NCI-H774 (cell line): ENCODE measurements at places on chromosomes 6 and 20.

GRCh38 chr6:44260451-44261297 is 3.3 kb upstream of the SLC35B2 start:
- no peak for DNase-seq

DNA sequence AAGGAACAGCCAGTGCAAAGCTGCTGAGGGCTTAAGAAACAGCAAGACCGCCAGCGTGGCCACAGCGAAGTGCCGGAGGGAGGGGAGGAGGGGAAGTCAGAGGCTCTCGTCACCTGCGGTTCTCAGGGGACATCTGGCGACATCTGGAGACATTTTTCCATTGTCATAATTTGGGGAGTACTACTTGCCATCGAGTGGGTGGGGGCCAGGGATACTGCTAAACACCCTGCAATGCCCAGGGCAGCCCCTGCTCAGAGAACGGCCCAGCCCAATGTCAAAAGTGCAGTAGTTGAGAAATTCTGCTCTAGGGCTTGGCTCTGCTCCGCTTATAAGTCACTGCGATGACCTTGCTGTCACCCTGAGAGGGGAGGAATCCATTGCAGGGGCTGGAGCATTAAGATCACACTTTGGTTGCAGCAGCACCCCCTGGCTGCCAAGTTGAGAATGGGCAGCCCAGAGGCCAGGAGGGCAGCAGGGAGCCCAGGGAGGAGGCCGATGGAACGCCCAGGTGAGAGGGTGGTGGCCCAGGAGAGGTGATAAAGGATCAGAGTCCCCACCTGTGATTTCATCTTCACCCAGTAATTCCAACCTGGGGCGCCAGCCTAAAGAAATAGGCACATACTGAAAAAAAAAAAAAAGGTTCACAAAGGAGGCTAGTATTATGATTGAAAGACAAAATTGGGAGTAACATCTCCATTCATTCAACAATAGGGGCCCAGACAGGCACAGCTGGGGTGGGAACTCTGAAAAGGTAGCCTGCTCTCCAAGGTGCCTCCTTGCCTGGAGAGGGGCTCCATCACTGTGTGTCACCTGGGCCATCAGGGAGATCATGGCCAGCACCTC is 218.2 kb downstream of the BMP7 start:
- DNase-seq, result no peak

- DNase-seq, result no peak
Observed at GRCh38 chr6:133042550-133043120, 198.5 kb upstream of the EYA4 start.

DNA sequence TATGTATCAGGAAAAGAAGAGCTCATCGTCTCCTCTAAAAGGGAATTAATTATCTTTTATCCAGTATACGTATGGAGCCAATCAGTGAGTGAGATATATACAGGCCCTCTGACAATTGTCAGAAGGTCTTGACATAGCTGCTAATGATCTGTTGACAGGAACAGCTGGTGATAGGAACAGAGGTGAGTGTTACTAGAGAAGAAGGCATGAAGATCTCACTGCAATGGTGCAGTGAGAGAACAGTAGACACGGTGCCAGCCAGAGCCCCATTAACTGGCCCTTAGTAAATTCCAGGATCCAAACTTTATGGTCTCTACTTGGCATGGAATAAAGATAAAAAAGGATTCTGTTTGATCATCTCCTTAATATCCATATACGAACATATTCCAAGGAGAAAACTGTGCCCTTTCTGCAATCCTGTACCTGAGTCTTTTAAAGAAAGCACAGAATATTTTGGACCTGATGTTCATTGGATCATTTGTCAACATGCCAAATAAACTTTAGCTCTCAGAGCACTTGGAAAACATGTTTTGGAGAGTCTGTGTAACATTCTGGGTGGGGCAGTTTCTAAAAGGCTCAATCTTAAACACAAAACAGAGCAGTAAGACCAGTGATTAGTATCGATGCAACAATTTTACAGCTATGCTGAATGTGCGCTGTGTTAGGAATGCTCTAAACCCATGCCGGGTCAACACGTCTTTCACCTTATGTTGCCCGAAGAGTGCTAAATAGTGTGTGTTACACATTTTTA is 135.8 kb upstream of the CITED2 start:
- no peak for DNase-seq

- no peak for DNase-seq
Observed at GRCh38 chr6:9783567-9783966, 631.3 kb downstream of the TFAP2A start.

DNA sequence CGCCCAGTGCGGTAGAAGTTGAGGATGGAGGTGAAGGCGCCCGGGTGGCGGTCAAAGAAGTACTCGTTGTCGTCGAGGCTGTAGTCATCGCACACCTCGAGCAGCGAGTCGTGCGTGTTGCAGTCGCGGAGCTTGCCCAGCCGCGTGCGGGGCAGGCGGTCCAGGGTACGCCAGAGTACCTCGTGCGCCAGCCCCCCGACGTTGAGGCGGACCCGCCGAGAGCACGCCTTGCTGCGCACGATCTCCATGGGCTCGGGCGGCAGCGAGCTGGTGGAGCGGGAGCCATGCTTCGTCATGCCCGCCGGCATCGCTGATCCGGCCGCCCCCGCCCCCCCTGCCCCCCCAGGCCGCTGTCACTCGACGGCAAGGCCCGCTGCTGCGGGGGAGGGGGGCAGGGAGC is 295 bp downstream of the KCNB1 start:
- no peak for DNase-seq
